ENCODE measurements at places on chromosomes 6 and 20.

DNA sequence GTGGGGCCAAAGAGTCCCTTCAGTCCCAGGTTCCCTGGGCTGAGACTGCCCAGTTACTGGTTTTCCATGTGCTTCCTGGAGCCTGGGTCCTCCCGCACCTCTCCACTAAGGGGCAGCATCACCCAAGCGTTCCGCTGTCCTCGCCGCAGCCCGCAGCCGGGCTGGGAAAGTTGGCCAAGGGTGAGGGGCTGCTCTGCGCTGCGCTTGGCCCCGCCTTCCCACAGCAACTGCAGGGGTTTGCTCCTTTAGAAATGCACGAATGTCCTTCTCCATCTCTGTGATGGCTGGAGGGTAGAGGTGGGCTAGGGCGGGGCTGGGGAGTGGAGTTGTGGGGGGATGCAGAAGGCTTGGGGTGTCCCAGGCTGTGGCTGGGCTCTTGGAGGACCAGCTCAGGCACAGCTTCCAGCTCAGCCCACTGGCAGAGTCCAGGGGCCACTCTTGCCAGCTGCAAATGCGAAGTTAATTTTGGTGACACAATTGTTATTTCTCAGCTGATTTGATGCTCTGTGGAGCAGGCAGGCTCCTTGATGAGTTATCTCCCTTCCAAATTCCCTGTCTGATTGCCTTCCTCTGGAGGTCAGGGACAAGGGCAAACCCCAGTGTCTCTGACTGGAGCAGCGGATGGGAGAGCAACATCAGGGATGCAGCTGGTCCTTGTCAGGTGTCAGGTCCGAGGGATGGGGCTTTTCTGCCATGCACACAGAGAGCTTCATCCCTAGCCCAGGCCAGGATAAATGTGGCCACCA lies 63.2 kb downstream of the NOL4L start:
- peak; percentile 71 for DNase-seq

GRCh38 chr6:139977887-139978332 lies 603.5 kb upstream of the CITED2 start:
- DNase-seq, result no peak

DNA sequence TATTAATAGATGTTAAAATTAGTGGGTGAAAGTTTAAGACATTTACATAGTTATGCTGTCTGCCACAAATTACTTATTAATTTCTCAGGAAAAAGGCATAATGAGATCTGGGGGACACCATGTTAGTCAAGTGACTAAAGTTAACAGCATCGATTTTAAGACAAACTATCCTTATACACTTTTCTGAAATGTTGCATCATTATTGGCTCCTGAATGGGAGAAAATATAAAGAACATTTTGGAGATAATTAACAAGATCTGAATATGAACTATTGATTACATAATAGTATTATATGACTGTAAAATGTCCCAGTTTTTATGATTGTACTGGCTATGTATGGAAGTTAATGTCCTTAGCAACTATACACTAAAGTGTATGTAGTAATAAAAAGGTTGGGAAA lies 7.9 kb downstream of the OR2B3 start:
- no peak for DNase-seq

- no peak for DNase-seq
Measured at GRCh38 chr6:150967381-150967780, 101.9 kb downstream of the MTHFD1L start.

DNA sequence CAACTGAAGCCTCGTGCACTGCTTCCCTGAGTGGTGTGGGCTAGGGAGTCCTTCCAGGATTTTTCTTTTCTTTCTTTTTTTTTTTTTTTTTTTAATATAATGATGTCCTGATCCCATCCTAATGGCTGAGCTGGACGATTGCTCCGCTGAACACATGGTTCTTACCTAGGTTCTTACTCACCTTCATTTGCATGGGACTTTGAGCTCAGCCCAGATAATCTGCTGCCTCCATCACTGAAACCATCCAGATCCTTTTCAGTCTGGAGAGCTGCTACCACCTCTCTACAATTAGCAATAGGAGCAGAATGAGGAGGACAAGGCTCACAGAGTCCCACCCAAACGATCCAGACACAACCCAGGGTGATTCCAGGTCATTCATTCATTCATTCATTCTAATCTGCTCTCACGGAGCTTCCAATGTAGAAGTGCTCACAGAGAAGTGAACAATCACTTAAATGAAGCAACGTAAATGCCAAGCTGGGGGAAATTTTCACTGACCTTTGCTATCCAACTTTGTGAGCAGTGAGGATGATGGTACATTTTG lies 246.3 kb upstream of the RREB1 start:
- DNase-seq, result no peak

DNA sequence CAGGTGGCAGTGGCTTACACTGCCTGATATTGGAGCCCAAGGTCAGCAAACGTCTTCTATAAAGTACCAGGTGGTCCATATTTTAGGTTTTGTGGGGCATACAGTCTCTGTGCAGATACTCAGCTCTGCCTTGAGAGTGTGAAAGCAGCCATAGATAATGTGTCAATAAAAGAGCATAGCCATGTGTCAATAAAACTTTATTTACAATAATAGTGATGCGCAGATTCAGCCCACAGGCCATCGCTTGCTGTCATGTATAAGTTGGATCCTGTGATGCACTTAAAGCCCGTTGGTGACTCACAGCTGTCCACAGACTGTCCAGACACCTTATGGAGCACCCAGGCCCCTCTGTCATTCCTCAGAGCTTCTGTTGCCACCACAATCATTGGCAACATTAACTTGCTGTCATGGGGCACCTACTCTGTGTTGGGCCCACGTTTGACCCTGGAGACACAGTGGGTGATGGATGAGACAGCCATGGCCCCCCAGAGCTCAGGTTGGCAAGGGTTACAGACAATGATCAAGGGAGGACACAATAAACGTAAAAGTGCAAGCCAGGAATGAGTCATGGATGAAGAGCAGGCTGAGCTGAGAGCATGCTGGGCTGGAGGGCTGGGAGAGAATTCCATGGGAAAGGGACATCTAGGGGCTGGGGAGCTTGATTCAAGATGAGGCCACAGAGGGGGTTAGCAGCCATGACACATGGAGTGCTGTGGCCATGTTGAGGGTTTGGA lies 173.6 kb downstream of the TAF4 start:
- DNase-seq, result no peak

DNA sequence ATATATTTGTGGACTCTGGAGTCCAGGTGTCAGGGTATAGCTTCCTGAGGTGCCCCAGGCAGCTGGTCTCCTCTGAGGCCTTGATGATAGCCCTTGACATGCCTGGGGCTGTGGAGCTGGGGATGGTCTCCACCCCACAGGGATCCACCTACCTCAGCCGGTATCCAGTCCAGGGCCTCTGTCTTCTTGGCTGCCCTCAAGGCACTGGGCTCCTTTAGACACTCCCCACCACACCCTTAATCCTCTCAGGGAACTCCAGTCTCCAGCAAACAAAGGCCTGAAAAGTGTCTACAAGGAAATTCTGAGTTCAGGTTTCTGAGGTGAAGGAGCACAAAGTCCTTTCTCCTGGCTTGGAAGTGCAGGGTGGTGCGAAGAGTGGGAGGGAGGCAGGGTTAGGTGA lies 44.6 kb upstream of the DDR1 start:
- no peak for DNase-seq

DNA sequence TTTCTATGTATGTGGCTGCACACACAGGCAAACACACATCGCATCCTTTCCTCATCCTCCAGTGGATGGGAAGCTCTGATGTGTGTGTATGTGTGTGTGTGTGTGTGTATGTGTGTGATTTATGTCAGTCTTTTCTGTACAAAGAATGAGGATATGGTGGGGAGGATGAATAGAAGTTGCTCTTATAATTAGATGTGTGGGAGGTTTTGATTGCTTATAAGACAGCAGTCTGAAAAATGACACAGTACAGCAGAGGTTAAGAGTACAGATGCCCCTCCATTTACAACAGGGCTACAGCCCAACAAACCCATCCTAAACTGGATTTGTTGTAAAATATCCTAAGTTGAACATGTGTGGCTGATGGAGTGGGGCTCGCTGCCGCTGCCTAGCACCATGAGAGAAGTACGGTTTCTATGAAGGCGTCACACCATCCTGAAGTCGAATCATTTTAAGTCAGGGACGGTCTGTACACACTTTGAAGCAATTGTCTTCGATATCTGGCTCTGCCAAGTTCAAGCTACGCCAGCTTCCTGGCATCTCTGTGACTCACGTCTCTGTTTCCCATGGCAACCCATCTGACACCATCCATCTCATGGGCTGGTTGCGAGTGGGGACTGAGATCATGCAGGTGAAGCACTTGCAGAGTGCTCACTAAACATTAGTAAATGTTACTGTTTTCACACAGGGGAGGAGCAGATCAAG lies 252.6 kb downstream of the MYLK4 start:
- DNase-seq, result no peak

GRCh38 chr6:154614641-154615040 lies 104.2 kb upstream of the CNKSR3 start:
- DNase-seq, result no peak

DNA sequence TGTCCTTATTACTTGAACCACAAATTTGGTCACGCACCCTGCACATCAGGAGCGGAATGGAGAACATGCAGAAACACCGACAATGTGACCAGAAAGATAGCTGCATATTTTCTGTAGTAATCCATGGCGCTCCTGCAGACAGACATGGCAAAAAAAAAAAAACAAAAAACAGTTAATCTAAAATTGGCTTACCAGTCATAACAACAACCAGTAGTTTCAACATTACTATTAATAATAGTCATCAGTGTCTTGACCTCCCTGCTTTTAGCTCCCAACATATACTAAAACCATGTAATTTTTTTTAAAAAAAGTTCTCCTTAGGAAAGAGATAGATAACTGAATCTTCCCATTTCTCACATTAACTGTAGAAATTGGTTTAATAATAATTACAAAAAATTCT lies 6.8 kb downstream of the CGA start:
- DNase-seq, result no peak

- no peak for DNase-seq
Measured at GRCh38 chr6:49966334-49966733, 2.4 kb upstream of the DEFB114 start.

- DNase-seq, result no peak
Measured at GRCh38 chr6:25582101-25582500, 69.9 kb upstream of the SCGN start.

- no peak for DNase-seq
Measured at GRCh38 chr20:42435230-42435629, 754.5 kb downstream of the PTPRT start.

GRCh38 chr20:53586640-53587039 lies 7.0 kb downstream of the ZNF217 start:
- no peak for DNase-seq

GRCh38 chr6:149938571-149939355 lies 3.1 kb upstream of the ULBP2 start:
- peak; percentile 78 for DNase-seq
